ENCODE measurements at places on chromosomes 6 and 20. TPM values are rescaled to one million over a fixed set of nuclear protein-coding genes. Genes with fewer than 3 reads are reported as not detected.

Gene GPLD1
- 1.2 TPM for polyA plus RNA-seq

Gene SLC17A2
- polyA plus RNA-seq, result not detected

Gene KCNK5
- polyA plus RNA-seq, result 1.8 TPM

Gene GRIK2
- polyA plus RNA-seq, result 0.55 TPM

Gene PLAGL1
- 6.6 TPM for polyA plus RNA-seq

Gene GINS1
- 30.7 TPM for polyA plus RNA-seq

Gene PLN
- polyA plus RNA-seq, result not detected

- no peak for DNase-seq
Observed at GRCh38 chr6:81933608-81934051, 181.1 kb upstream of the TENT5A start.

DNA sequence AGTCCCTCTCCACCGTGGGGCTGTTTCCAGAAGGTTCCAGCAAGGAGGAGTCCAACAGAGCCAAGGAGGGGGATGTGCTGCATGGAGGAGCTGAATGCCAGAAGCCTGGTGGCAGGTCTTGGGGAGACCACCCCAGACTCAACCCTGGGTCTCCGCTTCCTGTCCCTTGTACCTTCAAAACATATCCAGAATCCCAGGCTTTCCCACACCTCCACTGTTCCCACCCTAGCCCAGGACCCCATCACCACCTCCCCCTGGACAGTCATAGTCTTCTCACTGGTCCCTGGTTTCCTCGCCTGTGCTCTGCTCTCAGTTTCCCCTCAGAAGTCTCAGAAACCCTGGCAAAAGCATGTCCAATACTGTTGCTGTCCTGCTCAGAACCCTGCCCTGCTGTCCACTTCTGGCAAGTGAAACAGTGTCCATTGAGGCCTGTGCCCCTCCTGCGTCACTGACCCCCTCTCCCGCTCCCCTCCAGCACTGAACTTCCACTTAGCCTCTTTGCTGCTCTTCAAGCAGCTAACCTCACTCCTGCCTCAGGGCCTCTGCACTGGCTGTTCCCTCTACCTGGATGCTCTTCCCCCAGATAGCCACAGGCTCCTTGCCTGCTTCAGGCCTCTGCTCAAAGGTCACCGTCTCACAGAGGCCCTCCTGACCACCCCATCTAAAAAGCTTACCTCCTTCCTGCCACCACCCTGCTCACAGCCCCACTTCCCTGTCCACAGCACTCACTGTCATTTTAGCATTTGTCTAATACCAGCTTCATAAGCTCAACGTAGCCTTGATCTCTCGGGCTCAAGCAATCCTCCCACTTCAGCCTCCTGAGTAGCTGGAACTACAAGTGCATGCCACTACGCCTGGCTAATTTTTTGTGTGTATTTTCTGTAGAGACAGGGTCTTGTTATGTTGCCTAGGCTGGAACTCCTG, 169.2 kb downstream of the GRM4 start:
- no peak for DNase-seq

- DNase-seq, result no peak
Observed at GRCh38 chr6:36131511-36132245, 1.4 kb downstream of the MAPK13 start.

- no peak for DNase-seq
Observed at GRCh38 chr6:107636486-107636885, 146.6 kb downstream of the SOBP start.

DNA sequence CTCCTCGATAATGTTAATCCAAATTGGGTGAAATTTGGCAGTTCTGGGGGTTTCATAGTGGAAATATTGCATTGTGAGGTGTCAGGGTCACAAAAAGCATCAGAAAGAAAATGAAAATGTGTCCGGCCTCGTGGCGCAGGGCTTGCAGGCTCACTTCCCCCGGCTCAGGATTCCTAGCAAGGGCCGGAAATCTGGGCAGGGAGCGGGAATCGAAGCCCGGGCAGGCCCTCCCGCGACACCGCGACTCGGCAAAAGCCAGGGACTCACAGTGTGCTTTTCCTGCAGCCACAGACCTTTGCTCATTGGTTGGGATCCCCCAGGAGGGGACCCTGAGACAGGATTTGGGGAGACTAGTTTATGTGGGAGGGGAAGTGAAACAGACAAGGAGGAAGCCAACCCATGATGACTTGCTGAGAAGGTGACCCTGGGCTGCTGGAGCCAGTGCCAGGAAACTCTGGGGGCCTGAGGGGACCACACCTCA, 847 bp upstream of the CD93 start:
- no peak for DNase-seq

DNA sequence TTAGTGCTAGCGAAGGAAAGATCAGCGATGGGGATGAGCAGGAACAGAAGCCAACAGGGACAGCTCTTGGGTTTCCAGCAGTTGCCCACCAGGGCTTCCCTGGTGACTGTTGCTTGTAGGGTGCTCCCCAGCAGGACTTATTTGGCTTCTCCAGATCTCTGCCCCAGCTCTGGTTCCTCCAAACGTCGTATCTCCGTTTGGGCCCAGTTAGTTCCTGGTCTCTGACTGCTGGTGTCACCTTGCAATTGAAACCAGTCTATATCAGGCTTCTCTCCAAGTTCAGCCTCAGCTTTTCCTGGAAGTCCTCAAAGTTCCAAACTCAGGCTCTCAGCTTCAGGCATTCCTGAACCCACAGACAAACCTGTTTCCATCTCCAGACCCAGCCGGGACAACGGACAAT, 70.8 kb upstream of the NXT1 start:
- DNase-seq, result no peak

GRCh38 chr6:53335224-53335994, 13.3 kb downstream of the ELOVL5 start:
- no peak for DNase-seq

DNA sequence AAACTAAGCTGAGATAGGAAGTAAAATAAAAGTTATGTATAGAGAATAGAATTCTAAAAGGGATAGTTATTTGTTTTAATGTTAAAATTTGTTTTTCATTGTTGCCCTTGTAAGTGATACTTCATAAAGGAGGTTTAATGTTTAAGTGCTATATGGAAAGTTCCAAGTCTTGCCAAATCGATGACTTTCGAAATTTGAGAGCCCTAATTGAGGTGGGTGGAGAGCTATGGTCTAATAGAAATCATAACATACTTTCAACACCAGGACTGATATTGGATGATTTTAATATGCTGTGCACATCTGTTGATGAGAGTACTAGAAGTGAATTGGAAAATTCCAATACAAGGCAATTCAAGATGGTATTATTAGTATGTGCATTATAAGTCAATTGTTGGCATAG, 64.6 kb downstream of the RNF144B start:
- DNase-seq, result no peak

DNA sequence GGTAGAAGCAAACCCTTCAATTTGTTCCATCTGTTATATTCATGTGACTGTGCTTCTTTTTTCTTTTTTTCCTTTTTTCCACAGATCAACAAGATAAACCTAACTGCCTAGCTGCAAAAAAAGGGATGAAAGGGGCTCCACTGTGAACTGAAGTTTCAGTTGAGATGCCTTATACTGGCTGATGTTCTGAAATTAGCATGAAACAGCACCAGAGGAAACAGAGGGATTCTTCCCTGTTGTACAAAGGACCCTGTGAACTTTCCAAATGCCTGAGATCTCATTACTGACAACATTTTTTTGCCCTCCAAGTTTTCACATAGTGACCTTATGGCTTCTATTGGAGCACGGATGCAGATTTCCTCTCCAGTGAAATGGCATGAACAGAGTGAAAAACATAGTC, 302.7 kb upstream of the TFAP2D start:
- no peak for DNase-seq

DNA sequence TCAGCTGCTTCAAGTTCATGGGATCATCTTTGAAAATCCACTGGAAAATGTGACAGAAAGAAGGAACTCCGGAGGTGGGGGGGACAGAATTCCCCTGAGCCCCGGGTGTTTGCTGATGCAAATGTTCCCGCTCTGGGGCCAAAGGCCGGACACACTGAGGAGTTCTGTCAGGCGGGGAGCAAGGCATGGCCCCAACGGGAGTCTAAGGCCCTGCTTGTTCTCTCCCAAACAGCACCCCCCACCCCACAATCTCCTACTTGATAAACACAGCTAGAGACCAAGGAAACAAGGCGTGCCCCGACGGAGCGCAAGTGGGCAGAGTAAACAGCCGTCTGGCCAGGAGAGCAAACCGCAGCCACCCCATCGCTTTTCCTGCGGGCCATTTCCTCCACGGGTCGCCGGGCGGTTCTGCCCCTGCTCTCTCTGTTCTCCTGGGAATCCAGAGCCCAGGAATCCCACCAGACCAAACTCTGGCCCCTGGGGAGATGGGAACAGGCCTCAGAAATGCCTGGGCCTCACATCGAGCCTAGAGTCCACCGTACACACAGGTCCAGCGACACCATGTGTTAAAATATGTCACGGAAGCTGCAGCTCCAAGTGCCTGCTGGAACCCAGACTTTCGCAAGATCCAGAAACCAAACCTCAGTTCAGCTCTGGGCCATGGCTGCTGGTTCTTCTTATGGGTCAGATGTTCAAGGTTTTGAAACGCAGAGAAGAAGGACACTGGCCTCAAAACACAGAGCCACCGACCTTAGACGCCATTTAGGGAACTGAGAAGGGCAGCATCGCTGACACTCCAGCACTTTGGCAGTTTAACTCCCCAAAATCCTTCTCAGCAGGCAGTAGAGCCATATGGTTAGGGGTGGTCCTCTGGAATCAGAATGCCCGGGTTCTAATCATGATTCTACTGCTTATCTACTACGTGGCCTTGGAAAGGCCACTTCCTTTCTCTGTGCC, 104.2 kb downstream of the PREX1 start:
- no peak for DNase-seq

GRCh38 chr6:141103246-141103645, 1029.5 kb upstream of the GJE1 start:
- no peak for DNase-seq

DNA sequence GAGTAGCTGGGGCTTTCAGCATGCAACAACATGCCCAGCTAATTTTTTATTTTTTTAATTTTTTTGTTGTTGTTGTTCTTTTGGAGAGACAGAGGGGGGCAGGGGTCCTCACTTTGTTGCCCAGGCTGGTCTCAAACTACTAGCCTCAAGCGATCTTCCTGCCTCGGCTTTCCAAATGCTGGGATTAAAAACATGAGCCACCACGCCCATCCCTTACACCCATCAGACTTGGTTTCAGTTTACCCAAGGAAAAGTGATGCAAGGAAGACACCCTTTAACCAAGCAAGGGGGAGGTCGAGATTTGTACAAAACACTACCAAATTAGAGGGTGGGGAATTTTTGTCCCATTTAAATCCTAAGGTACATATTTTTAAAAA, 210.1 kb downstream of the ARHGAP18 start:
- no peak for DNase-seq

DNA sequence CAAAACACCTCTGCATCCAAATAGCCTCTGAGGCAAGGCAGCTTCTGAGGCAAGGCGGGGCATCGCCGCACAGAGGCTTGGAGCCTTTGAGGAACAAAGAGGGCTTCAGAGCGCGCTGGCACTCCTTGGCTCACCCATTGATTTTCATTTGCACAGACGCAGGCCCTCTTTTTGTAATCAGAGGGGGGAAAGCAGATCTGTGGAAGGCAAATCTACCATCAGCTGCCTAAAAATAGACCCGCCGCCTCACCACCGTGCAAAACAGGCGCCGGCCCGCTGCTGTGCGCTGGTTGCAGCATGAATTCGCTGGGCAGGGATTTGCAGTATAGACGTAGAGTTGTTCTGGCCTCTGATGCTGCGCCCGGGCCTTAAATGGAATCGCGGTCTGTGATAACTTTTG, 69.9 kb upstream of the STMND1 start:
- DNase-seq, result no peak

DNA sequence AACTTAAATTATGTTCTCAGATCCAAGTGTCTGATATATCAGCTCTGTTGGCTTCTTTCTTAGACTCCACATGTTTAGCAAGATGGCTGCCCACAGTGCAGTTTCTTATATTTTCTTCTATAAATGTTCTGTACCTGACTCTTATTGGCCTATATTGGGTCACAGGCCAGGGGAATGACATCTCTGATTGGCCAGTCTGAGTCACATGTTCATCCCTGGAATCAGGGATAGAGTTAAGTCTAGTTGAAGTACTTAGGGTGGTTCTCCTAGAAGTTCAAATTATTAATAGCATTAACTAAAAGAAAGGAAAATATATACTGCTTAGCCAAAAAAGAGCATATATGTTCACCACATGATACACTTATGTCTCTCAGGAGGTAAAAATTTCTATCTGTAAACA, 105.3 kb upstream of the SLC22A16 start:
- peak; percentile 9 for DNase-seq

- no peak for DNase-seq
Observed at GRCh38 chr6:13157293-13157692, 171.0 kb downstream of the TBC1D7 start.

GRCh38 chr6:159970659-159971063, 1.8 kb downstream of the IGF2R start:
- DNase-seq, result no peak

DNA sequence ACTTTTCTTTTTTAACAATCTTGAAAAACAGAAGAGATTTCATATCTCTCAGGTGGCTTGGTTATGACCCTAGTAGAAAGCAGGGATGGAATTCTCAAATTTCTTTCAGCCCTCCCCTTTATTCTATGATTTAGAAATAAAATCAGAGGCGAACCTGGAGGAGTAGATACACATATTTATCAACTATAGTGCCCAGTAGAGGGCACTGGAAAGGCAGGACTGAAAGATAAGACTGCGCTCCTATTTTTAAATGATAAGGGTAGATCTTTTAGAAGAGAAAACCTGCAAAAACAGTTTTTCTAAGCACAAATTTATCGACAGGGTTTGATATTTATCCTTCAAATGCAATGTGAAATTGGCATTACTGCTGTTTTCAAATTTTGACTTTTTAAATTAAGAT, 1296.6 kb downstream of the EPHA7 start:
- DNase-seq, result no peak

- peak; percentile 50 for DNase-seq
Observed at GRCh38 chr6:6057442-6058053, 50.8 kb upstream of the NRN1 start.

DNA sequence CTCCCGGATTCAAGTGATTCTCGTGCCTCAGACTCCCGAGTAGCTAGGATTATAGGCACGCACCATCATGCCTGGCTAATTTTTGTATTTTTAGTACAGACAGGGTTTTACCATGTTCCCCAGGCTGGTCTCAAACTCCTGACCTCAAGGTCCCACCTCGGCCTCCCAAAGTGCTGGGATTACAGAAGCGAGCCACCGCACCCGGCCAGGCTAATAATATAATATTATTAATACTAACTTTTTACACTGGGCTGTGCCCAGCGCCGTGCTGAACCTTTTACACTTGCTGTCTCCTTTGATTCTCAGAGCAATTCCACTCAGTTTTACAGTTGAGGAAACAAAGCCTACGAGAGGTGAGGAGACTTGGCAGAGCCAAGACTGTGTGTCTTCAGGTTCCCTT, 2.3 kb upstream of the TGM3 start:
- no peak for DNase-seq

GRCh38 chr20:31916708-31917107, 35.1 kb downstream of the PDRG1 start:
- no peak for DNase-seq
